NCI-H2081 treated with DMSO at 0.1 percent for 48 hours (cell line): ENCODE measurements at places on chromosomes 7 and 10.

- DNase-seq: no peak
These were observed 104.4 kb upstream of the FAM3C start for GRCh38 chr7:121500360-121501058.

- DNase-seq: no peak
These were observed 7.7 kb downstream of the BBS9 start for GRCh38 chr7:33137103-33137502.

GRCh38 chr7:832167-832967 lies at the start of gene SUN1:
Gene SUN1 (plus strand): TSS chr7:832476. CDS start chr7:832525, 49 bp downstream.
- DNase-seq: no peak

DNA sequence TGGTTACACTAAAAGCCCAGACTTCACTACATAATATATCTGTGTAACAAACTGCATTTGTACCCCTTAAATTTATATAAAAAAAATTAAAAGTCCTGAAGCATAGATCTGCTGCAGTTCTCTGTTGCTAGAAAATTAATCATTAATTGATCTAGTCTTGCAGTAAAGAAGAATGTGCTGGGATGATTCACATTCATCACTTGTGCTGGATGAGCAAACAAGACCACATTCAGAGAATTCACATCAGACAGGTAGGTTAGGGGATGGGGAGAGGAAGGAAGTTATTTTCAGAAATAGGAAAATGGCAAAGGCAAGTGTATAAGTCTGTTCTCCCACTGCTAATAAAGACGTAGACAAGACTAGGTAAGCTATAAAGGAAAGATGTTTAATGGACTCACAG lies 1019.0 kb downstream of the KCNMA1 start:
- DNase-seq: no peak

- DNase-seq: no peak
These were observed 137.0 kb downstream of the CCDC7 start for GRCh38 chr10:32582946-32583345.

- no peak for DNase-seq
These were observed 78.4 kb upstream of the EMX2 start for GRCh38 chr10:117464176-117464575.
